ENCODE measurements at places on chromosomes 6 and 20.

GRCh38 chr6:8391934-8392333 lies 43.4 kb downstream of the SLC35B3 start:
- DNase-seq, result no peak

GRCh38 chr6:87407561-87407900 lies 241 bp upstream of the CFAP206 start:
- DNase-seq, result no peak

DNA sequence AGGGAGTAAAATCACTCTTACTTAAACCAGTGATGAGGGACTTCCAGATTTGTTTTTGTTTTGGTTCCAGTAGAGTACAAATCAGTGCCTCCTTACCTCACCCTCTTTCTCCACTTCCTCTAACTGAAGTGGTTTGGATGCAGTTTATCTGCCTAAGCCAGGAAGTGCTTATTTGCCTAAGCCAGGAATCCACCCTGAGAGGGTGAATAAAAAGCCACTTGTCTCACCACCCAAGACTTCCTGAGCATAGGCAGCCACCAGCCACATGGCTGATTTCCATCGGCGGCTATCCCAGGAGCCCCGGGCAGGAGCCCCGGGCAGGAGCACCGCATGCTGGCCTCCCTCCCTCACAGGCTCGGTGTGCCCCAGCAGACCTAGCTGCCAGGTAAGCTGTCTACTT lies 12.0 kb downstream of the LRP11 start:
- no peak for DNase-seq

GRCh38 chr6:54217018-54217417 lies 91.2 kb upstream of the TINAG start:
- no peak for DNase-seq

DNA sequence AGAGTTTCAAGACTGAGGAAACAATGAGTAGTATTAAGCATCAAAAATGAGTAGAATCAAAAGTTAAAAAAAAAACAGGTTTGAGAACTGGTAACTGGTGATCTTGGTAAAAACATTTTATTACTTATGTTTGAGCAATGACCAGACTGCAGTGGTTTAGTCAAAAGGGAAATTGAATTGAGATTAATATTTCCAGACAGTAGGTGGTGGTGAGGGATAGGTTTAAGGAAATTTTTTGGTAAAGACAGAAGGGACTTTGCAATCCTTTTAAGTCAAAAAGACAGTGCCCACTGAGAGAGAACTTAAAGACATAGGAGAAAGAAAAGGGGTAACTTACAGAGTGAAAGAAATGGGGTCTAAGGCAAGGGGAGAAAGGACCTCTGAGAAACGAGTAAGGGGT lies 156.9 kb downstream of the ASCC3 start:
- DNase-seq, result no peak

GRCh38 chr20:2255926-2256531 lies 39.8 kb upstream of the TGM3 start:
- DNase-seq, result no peak

DNA sequence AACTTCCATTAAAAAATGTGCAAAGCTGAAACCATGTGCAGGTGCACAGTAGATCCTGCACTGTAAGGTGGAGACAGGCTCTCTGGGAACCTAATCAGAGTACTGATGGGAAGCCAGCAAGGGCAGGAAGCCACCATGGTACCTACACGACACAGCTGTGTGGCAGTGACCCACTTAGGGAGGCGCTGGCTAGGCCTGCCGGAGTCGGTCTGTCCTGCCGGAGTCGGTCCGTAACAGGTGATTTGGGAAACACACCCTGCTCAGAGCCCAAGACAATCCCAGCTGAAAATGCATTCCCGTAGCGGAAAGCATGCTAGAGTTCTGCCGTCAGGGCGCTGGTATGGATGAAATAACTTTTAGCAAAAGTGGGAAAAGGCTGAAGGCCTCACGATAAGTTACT lies 17.2 kb downstream of the TXNDC5 start:
- no peak for DNase-seq

DNA sequence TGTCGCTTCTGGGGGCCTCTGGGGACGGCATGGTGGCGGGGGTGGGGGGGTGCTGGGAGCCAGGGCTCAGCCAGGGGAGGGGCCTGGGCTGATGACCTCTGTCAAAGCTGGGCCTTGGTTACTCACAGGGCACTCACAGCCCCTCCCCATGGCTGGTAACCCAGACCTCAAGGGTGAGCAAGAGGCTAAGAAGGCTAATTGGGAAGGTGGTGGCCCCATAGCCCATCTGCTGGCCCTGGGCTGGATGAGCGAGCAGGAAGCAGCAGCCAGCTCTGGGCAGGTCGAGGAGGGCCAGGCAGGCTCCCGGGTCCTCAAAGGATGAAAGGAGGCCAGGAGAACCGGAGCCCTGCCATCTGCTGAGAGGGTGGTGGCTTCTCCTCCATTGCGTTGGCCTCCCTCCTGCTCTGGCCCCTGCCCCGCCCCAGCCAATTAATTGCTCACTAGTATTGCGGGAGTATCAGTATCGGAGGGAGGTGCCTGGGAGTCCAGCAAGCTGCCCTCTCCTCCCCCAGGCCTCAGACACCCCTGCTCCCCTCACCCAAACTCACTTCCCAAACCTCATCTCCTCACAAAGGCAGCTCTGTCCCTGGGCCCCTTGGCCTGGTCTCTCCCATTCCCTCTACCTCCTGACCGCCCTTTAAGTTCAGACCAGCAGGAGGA lies 1.0 kb upstream of the CDSN start:
- DNase-seq, result no peak

- DNase-seq, result no peak
Measured at GRCh38 chr6:108566406-108566805, 5.7 kb downstream of the FOXO3 start.

GRCh38 chr20:55544638-55545037 lies 460.7 kb downstream of the CBLN4 start:
- DNase-seq, result no peak

GRCh38 chr6:158570681-158570962 lies 10.7 kb downstream of the TMEM181 start:
- no peak for DNase-seq

- no peak for DNase-seq
Measured at GRCh38 chr6:125212377-125212776, 58.8 kb downstream of the TPD52L1 start.

- no peak for DNase-seq
Measured at GRCh38 chr6:14072084-14072483, 45.5 kb upstream of the CD83 start.

- no peak for DNase-seq
Measured at GRCh38 chr20:45407067-45407745, 883 bp upstream of the DBNDD2 start.

DNA sequence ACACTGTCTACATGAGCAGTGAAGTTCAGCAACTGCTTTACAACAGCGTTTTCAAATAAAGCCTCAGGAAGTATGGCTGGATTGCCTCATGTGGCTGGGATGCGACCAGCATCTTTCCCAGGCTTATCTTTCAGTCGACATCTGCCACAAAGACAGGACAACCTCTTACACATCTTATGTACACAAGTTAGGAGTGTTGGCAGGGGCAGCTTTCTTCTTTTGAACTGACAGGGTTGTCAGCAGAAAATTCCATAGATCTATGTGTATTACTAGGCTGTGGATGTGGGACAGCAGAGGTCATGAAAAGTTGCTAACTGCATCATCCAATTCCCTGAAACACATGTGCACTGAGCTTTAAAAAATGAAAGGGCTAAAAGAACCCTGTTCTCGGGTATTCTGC lies 48.1 kb downstream of the PLAGL1 start:
- no peak for DNase-seq

- no peak for DNase-seq
Measured at GRCh38 chr6:44742828-44743372, 355.4 kb downstream of the CDC5L start.

- DNase-seq, result no peak
Measured at GRCh38 chr20:40679184-40679583, 9.9 kb downstream of the MAFB start.

Data from effector CD8-positive, alpha-beta T cell (primary cell).